KBM-7 (cell line): ENCODE measurements at places on chromosomes 7 and 10.

DNA sequence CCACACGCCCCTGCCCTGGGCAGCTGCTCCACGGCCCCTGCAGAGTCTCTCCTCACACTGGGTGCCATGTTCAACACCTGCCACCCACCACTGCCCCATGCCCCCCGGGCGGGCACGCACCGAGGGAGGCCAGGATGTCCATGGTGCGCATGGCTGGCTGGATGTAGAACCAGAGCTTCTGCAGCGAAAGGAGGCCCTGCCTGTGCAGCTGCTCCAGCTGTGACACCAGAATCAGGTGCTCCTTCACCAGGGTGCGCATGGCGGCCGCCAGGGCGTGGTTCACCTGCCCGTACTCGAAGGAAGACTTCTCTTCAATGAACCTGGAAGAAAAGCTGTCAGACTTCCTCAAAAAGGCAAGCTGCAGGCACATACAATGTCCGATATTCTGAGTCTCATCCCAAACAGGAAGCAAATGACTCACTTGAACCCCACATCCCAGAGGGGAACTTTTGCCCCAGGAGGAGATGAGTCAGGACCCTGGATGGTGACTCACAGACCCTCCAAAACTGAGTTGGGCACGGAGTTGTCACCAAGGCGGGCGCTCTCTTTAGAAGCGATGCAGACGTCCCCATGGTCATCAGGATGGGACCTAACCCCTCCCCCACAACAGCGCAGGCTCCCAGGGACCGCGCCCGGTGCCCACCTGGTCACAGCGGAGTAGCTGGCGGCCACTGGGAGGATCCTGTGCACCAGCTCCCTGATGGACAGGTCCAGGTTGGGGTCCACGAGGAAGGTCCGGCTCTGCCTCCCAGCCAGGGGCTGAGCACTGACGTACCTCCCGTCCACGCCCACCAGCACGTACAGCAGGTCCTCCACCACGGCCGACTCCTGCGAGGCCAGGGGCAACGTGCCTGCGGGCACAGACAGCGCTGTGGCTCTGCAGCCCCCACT, 15.5 kb downstream of the TUBGCP2 start:
- no peak for DNase-seq

DNA sequence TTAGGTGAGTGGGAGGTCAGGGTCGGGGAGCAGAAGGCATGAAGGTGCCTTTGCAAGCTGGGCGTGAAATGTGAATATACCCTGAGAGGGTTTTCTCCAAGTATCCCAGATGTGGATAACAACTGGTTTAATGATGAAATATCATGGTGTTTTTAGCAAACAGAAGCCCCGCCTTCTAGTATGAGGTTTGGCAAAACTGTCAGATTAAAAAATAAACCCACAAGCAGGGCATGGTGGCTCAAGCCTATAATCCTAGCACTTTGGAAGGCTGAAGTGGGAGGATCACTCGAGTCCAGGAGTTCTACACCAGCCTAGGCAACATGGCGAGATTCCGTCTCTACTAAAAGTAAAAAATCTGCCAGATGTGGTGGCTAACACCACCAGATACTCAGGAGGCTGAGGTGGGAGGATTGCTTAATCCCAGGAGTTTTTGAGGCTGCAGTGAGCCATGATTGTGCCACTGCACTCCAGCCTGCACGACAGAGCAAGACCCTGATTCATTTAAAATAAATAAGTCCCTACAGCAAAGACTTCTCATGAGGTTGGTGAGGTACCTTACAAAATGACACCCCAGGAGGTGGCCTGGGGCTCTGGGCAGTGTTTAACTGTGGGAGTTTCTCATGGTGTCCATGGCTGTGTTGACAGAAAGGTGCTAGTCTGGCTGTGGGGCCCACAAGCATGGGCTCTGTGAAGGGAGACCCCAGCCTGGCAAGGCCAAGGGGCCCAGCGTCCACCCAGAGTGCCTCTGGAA, 6.7 kb upstream of the PWWP2B start:
- no peak for DNase-seq

GRCh38 chr10:70771311-70772194, 13.6 kb downstream of the TBATA start:
- DNase-seq, result no peak

- no peak for DNase-seq
These were observed 8.4 kb upstream of the CCNY start for GRCh38 chr10:35327790-35328403.

DNA sequence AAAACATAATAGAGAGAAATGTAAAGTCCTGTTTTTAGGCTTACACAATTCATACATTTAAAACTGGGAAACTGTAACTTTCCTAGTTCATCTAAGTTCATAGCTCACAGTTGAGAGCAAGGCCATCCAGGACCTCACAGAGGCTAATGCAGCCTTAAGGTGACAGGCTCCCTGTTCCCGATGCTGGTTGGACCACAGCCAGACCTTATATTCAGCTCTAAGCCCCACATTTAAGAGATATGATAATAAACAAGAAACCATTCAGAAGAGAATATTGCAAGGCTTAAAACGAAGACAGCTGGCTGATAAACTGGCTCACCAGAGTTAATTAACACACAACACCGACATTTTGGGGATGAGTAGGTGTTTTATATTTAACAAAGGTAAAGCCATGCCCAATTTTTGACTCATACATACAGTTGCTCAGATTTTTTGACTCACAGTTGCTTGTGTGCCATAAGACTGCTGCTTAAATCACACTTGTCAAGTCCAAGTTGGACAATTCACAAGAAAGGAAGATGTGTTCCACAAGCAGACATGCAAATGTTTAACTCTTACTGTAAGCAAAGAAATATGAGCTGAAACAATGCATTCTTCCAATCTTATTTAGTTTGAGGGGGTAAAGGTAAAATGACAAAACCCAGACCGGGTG, 41.1 kb upstream of the TMEM213 start:
- DNase-seq, result no peak

GRCh38 chr7:49112647-49113046, 188.3 kb downstream of the CDC14C start:
- DNase-seq, result no peak

GRCh38 chr7:92058040-92058439, 76.2 kb downstream of the CYP51A1 start:
- peak; percentile 24 for DNase-seq

DNA sequence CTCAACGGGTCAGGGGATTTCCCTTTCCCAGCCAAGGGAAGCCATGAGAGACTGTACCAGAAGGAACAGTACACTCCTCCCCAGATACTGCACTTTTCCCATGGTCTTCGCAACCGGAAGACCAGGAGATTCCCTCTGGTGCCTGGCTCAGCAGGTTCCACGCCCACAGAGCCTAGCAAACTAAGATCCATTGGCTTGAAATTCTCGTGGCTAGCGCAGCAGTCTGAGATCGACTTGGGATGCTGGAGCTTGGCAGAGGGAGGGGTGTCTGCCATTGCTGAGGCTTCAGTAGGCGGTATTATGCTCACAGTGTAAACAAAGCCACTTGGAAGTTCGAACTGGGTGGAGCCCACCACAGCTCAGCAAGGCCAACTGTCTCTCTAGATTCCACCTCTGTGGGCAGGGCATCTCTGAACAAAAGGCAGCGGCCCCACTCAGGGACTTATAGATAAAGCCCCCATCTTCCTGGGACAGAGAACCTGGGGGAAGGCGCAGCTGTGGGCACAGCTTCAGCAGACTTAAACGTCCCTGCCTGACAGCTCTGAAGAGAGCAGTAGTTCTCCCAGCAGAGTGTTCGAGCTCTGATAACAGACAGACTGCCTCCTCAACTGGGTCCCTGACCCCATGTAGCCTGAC, 29.6 kb downstream of the SLC16A12 start:
- DNase-seq, result no peak

DNA sequence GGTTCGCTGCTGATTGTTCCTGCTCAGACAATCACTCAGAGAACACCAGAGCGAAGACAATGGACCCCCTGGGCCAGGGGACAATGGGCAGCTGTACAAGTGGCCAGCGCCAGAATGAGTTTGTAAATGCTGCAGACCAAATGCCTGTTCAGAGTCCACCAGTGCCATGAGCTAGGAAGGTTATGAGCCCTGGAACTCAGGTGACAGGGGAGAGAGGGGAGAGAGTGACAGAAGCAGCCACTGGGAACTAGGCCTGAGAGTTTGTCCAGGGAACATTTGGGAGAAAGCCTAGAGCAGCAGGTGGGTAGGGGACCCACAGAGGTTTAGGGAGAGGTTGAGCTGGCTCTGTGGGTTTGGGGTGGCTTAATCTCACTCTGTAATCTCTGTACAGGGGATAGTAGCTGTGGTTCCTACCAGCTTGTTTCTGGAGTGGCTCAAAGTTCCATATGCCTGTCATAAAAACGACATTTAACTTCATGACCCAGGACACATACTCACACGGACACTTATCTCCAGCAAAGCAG, 60.4 kb downstream of the C10orf105 start:
- peak; percentile 50 for DNase-seq

DNA sequence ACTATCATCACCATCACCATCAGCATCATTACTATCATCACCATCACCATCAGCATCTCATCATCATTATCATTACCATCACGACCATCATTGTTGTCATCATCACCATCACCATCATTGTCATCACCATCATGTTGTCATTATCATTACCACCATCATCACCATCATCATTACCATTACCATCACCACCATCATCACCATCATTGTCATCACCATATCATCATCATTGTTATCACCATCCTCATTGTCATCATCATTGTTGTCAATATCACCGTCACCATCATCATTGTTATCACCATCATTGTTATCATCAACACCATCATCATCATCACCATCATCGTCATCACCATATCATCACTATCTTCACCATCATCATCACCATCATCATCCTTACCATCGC, 124.3 kb downstream of the PTPRN2 start:
- DNase-seq, result no peak

DNA sequence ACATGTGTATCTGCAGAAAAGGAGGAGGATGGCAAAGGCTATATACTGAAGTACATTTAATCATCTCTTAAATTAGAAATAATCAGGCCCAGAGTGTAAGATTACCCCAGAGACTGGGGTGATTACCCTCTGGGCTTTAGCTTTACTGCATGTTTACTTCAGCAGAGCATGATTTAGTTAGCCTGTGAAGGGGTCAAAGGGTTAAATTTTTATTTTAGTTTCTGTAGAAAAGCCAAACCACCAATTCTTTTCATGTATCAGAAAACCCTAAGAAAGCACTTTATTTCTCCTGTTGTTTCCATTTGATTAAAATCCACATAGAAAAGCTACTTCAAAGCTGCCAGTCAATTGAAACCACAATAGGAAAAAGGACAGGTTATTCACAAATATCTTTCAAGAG, 101.5 kb upstream of the LSM8 start:
- DNase-seq, result no peak

GRCh38 chr7:142500366-142500765, 242.5 kb upstream of the PRSS58 start:
- DNase-seq, result no peak

DNA sequence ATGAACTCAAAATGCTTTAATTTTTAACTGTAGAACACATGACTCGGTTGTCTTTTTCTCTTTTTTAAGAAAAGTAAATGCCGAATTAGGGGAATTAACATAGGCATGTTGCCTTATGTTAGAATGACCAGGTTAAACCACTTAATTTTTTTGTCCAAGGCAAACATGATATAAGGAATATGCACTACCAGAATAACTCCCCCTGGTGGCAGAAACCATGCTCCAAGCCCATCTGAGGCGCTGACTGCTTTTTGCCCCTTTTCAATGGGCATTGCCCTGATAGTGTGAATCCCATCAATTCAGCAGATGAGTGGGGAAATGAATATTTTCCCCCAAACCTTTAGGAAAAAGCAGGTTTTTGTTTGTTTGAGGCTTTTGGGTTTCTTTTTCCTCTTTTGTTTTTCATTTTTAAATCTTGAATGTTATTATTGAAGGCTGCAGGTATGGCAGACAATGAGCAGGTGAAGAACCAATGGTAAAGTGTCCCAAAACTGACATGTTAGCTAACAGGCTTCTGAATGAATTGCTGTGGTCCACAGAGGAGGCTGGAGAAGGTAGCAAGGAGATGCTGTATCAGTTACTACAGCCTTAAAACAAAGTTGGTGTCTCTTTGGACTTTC, 284.3 kb downstream of the SORCS3 start:
- DNase-seq, result peak; percentile 44

- DNase-seq, result peak; percentile 56
These were observed 155.1 kb downstream of the LYZL1 start for GRCh38 chr10:29443745-29444523.

DNA sequence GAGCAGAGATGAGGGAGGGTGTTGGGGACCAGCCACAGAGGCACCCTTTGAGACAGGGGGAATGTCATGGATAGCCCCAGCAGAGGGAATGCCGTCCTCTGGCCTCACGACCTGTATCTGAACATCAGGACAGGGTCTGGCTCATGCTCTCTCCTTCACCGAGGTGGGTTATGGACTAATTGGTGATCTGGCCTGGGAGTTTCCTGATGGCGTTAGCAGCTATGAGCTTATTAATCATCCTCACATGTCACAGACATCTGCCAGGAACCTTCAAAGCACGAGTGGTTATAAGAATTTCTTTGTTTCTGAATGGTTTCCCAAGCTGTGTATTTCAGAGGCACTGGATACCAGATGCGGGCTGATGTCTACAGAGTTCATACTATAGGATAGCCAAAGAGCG, 6.9 kb downstream of the CPA4 start:
- no peak for DNase-seq

DNA sequence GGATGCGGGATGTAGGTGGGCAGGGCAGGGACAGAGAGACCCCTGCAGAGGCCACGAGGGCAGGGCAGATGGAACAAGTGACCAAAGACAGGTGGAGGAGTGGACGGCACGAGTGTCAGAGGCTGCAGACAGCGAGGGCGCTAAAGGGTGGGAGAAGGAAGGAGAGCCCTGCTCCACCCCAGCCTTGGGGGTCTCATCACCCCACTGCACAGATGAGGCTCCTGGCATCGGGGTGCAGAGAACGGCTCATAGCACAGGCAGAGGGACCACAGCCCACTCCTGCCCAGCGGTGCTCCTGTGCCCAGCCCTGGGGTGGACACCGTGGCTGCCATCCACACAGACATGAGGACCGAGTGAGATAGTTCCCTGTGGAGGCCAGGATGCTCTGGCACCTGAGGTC, 2.2 kb upstream of the LAT2 start:
- DNase-seq, result no peak

- DNase-seq, result no peak
These were observed 24.1 kb downstream of the ZNF92 start for GRCh38 chr7:65397730-65398142.

- DNase-seq, result no peak
These were observed 712.5 kb upstream of the ANKRD30A start for GRCh38 chr10:36412942-36413341.

- DNase-seq, result no peak
These were observed 474.0 kb downstream of the RPS24 start for GRCh38 chr10:78507510-78508160.

- DNase-seq, result no peak
These were observed 253.0 kb upstream of the COBL start for GRCh38 chr7:51569581-51569980.

DNA sequence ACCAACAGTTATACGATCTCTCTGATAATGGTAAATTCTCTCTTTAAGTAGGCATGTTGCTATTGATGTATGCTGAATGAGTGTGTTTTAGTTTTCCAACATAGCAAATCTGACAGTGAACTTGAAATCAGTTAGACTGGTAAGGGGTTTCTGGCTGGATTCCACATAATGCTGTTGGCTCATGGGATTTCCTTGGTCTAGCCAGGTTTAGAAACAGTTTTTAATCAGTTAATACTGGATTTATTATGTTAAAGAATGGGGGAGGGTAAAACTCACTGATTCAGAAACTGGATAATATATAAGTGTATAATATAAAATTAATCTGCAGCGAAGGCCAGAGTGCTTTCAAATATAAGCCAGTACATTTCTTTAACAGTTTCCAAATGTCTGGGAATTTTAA, 55.6 kb downstream of the PCDH15 start:
- no peak for DNase-seq

- no peak for DNase-seq
These were observed 46.1 kb downstream of the AP3M1 start for GRCh38 chr10:74104480-74104879.
